ENCODE measurements at places on chromosomes 5 and 9.

- no peak for DNase-seq
Measured at GRCh38 chr9:71506821-71507220, 261.5 kb downstream of the CEMIP2 start.

- no peak for DNase-seq
Measured at GRCh38 chr5:67152400-67152799, 44.2 kb downstream of the CD180 start.

- no peak for DNase-seq
Measured at GRCh38 chr9:125732562-125732961, 14.6 kb upstream of the PBX3 start.

DNA sequence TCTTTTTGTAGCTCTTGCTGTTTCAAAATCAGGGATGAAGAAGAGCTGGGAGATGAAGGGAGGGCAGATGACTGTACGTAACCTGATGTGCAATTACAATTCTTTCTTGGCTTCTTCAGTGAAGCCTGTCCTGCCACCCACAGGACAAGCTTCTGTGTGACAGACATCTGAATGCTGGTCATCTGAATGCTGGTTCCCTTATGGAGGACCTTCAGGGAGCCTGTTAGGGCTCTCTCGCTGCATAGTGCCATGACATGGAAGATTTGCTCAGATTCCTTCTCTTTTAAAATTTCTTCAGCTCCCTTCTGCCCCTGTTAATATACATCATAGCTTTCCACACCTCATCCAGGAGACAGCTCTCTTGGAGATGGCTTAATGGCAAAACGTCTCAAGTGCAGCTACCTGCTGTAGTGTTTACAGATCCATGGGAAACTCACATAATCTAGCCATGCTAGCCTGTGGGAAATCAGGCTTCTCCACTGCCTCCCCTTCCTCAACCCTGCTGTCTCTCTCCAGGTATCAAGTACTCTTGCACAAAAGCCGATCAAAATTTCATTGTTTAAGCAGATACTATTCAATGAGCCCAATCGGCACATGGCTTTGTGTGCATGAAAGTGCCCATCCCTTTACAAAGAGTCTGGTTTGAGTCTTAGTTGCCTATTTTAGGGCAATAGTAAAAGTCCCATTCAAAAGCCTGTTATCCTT, 134.6 kb downstream of the RAB3C start:
- DNase-seq = no peak

DNA sequence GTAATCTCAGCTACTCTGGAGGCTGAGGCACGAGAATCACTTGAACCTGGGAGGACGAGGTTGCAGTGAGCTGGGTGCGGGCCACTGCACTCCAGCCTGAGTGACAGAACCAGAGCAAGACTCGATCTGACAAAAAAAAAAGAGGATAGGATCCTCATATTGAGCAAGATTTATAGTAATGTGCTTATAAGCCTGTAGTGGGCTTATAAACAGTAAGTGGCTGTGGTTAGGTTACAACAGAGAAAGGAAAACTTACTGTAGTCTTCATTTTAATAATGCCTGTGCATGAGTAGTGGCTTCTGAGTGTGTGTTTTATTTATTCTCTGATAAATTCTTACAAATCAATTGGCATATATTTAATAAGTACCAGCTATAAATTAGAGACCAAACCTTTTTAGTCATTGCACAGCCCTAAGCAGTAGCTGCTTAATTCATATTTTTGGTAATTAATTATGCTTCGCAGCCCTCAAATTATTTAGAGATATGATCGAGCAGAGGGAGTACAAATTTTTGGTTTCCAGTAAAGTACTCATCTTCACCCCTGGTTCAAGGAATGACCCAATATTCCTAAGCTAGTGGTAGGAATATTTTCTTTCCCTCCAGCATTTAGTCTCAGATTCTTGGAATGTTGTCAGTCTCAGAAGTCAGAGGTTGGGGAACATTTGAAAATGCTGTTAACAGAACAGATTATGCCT, 73.8 kb upstream of the KLF9 start:
- DNase-seq = no peak

DNA sequence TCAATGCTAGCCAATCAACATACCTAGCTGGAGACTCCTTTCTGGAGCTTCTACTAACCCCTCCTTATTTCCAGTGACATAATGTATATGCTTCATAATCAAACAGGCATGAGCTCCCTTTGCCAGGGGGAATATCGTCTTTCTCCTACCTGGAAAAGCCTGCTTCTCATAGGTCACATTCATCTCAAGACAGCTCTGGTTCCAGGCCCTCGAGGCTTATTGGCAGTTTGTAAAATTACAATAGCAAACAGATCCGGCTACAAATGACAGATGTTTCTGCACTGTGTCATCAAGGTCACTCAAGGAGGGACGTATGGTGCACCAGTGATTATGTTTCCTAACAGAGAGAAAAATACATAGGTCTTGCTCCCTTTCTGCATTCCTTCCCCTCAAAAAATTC, 140.0 kb downstream of the SAXO1 start:
- DNase-seq = no peak

DNA sequence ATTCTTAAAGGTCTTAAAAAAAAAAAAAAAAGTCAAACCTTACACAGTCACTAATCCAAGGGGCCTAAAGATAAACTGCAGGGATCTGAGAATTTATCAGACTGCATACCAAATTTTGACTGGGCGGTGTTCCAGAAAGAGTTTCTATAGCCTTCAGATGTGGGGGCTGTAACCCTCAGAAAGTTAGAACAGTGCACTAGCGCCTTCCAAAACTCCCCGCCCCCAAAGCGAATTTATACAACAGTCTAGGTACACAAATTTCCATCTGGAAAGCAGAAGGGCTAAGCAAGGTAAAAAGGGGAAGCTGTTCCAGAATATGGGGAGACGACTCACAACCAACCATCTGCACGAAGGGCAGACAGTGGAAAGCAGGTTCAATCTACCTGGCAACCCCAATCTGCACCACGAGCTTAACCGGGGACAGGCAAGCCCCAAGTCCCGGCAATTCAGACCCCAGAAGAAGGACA, 813 bp downstream of the ERMP1 start:
- DNase-seq = no peak

DNA sequence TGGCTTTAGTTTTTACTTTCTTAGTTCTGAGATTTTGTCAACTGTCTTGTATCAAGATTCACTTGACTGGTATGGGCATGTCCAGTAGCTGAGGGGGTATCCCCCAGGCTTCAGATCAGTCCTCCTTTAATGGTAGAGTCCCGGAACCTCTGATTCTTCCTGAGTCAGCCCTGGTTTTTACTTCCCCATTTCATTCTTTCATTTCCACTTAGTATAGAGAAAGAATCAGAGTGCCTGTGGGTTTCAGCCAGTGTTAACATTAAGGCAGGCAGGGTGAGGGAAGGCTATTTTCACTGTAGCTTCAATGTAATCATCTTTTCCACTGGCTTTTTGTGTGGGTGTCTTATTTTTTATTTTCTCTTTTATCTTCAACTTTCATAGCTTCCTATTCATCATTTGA, 8.3 kb upstream of the COMMD10 start:
- no peak for DNase-seq

DNA sequence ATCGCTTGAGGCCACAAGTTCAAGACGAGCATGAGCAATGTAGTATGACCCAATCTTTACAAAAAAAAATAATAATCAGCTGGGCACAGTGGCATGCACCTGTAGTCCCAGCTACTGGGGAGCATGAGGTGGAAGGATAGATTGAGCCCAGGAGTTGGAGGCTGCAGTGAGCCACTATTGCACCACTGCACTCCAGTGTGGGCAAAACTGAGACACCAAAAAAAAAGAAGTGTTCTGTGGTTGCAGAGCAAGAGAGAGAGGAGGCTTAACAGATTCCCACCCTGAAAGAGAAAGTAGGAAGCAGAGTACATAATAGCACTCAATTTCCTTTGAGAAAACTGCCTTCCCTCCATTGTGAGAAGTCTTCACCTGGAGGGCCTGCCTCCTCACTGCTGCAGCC, 52.6 kb downstream of the ALDH7A1 start:
- DNase-seq = no peak

- DNase-seq = no peak
Measured at GRCh38 chr5:142437563-142437962, 112.7 kb upstream of the SPRY4 start.

DNA sequence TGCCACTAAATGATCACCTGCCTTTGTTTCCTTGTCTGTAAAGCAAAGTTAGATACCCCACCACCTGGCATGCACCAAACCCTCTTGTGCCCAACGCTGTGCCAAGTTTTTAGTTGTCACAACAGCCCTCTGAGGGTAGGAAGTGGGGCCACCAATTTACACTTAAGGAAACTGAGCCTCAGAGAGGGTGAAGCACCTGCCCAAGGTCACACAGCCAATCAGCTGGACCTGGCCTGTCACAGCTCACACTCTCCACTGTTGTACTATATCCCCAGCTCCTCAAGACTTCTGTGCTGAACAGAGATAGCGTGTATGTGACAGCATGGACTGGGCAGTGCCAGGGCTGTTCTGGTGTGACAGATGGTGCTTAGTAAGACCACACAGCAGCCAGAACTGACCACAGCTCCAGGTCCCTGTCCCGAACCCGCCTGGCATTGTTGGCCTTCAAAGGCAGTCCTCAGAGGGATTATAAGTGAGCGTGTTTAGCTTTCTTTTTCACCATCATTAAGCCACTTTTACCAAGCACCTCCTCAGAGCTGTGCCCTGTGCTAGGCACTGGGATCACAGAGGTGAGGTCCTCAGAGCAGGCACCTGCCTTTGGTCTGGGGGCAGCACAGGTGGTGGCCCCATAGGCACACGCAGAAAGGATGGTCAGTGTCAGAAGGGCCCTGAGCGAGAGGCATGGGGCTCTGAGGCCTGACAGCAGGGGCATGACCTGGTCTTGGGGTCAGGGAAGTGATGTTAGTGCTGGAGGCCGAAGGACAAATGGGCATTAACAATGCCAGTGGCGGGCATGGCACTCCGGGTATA, 71.1 kb downstream of the COL27A1 start:
- DNase-seq = no peak

GRCh38 chr5:160463740-160464465, 42.2 kb downstream of the PTTG1 start:
- DNase-seq = no peak

DNA sequence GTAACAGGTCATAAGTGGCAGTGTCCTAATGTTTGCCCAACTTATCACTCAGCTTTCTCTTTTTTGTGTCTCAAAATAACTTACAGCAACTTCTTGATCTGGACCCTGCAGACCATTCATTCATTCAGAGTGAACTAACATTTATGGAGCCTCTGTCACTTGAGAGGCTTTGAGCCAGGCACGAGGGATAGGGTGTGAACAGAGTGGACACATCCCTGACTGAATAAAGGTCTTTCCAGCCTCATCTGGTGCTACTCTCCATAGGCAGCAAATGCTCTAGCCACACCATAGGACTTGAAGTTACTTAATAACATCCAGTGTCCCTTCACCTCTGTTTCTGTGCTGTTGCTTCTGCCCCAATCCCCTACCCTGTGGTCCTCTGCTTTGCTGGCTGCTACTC, 212.1 kb upstream of the FBN2 start:
- DNase-seq = no peak

- no peak for DNase-seq
Measured at GRCh38 chr9:37030611-37030939, 3.5 kb downstream of the PAX5 start.

DNA sequence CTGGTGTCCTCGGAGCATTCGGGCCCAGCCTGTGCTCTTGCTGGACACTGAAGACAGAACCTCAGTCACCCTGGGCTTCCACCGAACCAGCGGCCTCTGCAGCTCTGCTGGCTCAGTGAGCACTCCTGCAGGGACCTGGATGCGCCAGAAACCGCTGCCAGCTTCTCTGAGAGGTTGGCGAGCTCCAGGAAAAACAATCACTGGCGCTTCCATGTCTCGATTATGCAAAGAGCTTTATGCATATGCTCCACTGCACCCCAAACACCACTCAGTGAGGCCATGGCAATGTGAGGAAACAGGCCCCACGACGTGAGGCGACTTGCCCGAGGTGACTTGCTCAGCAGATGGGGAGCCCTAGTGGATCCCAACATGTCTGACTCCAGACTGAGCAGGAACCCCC, 11.0 kb downstream of the PRDM12 start:
- DNase-seq = no peak

DNA sequence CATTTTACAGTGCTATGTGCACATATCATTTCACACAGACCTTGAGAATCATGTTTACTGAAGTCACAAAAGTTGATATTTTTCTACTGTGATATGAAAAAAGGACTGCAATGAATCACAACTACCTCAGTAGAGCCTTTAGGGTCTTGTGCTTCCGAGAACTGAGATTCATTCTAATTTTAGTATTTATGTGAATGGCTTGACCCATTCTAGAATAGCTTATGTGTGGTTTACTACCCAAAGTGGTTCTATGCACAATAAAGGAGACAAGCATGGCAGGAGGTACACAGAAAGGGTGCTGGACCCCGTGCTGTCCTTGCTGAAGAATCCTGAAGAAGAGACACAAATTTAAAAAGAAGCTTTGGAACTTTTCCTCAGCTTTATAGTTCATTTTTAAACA, 28.2 kb downstream of the MEF2C start:
- DNase-seq = no peak

DNA sequence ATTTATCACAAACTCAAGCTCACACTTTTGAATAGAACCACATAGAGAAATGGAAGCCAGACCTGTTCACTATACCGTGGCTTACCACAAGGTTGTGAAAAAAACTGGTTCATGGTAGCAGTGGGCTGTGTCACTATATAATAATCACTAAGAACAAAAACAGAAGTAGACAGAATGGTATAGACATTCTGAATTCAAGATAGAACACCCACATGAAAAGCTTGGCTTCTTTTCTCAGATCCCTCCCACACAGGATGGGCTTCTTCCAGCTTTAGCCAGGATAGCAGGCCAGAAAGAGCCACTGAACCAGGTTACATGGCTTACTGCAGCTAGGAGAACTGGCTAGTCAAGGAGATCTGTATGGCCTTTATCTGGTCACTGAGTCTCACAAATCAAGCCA, 6.1 kb upstream of the NRG2 start:
- DNase-seq = no peak

DNA sequence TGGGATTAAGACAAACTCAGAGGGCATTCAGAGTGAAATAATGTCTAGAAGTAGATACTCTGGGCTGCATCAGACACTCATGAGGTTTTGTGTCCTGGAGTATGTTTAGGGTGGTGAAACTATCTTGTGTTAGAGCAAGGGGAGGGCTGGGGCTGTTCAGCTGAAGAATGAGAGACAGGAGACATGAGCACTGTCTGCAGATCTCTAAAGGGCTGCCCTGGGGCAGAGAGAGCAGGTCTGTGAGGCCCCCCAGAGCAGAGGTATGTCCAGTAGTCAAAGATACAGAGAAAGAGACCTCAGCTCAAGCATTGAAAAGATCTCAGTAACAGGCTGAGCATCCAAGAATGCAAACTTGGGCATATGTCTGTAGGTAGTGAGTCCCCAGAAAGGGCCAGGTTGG, 45.9 kb upstream of the SHB start:
- DNase-seq = no peak

DNA sequence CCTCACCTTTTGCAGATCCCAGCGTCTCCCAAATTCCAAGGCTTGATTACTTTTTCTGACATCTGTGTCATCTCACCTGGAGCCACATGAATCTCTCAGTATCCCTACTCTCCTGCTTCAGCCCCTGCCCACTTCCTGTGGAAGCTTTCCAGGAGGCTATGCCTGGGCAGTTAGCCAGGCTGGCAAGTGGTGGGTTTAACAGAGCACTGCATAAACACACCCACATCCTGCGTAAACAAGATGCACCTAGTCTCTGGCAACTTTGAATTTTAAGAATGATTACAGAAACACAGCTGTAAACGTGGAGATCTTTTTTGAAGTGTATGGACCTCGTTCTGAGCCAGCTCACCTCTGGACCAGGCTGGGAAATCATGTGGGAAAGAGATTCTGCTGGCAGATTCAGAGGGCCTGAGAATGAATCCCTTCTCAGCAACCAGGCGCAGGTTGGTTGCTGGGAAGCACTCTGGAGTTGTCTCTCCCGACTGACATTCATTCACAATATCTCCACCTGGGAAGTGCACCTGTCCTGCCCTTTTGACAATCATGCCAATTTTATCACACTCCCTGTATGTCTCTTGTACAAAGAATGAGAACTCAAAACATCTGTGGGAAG, 55.7 kb upstream of the FANCC start:
- no peak for DNase-seq

Measured in left kidney (tissue), 8 donors.